ENCODE measurements at places on chromosomes 13 and 19. TPM values are rescaled to one million over a fixed set of nuclear protein-coding genes. Genes with fewer than 3 reads are reported as not detected.

Gene AMER2
- not detected for total RNA-seq

- no peak for DNase-seq
Measured at GRCh38 chr13:80141123-80141849, 199.6 kb downstream of the SPRY2 start.

DNA sequence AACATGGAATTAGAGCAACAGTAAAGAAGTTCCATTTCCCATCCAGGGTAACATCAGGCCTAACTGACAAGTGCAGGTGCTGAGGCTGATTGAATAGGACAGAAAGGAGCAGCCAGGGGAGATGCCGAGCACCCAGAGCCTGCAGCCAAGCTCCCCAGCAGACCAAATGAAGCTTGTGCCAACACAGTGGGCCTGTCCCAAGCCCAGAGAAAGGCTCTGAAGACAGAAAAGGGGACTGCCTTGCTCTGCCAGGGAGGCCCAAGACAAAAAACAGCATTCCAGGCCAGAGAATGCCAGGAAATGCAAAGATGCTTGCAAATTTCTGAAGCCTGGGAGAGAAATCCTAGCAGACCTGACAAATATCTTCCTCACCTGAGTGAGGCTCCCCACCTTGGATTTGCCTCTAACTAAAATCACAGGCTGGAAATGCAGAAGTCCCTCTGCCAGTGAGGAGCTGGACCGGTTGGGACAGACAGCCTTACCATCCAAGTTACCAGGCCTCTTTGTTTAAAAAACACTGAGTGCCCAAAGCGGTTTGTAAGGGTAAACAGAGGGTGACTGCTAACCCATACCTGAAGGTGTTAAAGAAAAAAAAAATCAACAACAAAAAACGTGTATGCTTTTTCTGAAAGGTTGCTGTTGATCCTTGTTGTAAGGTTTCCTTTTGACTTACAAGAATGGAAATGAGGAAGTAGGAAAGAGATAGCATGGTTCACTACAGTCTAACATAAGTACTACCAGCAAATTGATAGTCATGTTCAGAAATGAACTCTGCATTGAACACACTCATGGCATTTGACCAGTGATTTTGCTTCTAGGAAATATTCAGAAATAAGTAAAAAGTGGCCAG, 11.8 kb upstream of the HMGB1 start:
- DNase-seq, result no peak

DNA sequence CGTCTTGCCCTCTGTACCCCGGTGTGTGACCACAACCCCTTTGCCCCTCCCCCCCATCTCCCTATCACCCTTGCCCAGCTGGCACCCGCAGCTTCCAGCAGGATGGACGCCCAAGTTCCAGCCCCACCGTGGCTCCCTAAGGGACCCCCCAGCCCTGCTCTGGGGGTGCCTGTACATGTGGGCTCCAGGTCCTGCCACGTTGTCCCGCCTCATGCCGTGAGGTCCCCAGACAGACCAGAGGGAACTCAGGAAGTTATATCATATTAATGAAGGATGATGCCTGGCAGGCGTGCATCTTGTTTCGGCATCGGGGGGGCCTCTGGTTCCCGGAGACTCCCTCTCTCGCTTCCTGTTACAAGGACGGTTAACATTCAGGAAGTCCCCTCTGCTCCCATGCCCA, 1.6 kb upstream of the PTGIR start:
- DNase-seq, result no peak

DNA sequence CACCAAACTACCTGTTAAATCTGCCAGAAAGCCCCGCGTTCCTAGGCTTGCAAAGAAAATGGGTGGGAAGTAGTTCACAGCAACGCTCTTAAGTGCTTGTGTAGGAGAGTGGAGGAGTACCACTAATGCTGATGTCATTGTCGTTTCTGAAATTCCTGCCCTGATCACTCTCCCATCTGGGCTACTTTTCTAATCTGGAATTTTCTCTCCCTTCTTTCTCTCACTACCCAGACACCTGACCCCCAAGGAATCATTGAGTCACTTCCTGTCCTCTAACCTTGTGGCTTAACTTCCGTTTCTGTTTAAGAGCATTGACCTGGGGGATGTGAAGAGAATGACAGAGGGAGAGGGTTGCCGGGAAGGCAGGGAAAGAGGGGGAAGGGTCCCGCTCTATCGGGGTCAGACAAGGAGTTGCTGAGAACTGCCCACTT, 98.7 kb downstream of the STARD13 start:
- DNase-seq, result no peak

DNA sequence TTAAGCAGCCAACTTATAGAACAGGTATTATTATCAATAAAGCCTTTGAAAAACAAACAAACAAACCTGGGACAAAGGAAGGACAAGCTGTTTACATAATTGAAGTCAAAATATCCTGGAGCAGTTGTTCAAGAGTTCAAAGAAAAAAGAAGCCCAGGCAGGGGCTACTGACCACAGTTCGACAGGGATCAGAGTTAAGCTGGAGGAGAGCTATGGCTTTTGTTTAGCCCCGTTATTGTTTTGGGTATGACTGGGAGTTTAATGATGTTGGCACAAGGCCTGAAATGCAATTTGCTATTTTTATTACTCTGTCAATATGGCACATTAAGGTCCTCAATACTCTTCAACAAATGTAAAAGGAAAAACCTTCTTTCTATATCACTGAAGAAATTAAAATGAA, 624.4 kb upstream of the KLHL1 start:
- DNase-seq, result no peak

DNA sequence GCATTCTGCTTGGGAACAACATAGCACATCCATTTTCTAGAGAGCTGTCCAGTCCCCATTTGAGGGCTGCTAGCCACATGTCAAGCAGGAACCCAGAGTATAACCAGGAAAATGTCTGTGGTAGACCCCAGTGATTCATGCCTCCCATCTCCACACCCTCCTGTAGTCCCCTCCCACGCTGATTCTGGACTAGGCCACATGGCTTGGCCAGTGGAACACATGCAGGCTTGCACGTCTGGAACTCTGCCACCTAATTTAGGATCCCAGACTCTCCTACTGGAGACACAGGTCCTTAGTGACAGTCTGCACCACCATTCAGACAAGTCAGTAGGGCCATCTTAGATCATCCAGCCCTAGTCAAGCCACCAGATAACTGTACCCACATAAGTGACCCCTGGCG, 149.8 kb downstream of the ZIC5 start:
- DNase-seq, result no peak

GRCh38 chr13:93172109-93172508, 54.5 kb upstream of the GPC6 start:
- no peak for DNase-seq

GRCh38 chr13:85266331-85266730, 532.9 kb downstream of the SLITRK6 start:
- no peak for DNase-seq

All from upper lobe of right lung (tissue), 1 donor.